ENCODE measurements at places on chromosomes 5 and 9. TPM values are rescaled to one million over a fixed set of nuclear protein-coding genes. Genes with fewer than 3 reads are reported as not detected.

The CFAP157 gene
- total RNA-seq = not detected

The PCDHA5 gene
- 0.18 TPM for total RNA-seq

The OR1L1 gene
- not detected for total RNA-seq

The FAM163B gene
- not detected for total RNA-seq

The FYB1 gene
- total RNA-seq = not detected

The PGM5 gene
- 1.4 TPM for total RNA-seq

The PCDHA7 gene
- 0.05 TPM for total RNA-seq

The KCNN2 gene
- total RNA-seq = 7.5 TPM

The STK10 gene
- 79.8 TPM for total RNA-seq

The LTC4S gene
- not detected for total RNA-seq
